ENCODE measurements at places on chromosomes 6 and 20. TPM values are rescaled to one million over a fixed set of nuclear protein-coding genes. Genes with fewer than 3 reads are reported as not detected.
A peak's percentile ranks its signal among the peaks of the same experiment; 100 is the strongest.

DNA sequence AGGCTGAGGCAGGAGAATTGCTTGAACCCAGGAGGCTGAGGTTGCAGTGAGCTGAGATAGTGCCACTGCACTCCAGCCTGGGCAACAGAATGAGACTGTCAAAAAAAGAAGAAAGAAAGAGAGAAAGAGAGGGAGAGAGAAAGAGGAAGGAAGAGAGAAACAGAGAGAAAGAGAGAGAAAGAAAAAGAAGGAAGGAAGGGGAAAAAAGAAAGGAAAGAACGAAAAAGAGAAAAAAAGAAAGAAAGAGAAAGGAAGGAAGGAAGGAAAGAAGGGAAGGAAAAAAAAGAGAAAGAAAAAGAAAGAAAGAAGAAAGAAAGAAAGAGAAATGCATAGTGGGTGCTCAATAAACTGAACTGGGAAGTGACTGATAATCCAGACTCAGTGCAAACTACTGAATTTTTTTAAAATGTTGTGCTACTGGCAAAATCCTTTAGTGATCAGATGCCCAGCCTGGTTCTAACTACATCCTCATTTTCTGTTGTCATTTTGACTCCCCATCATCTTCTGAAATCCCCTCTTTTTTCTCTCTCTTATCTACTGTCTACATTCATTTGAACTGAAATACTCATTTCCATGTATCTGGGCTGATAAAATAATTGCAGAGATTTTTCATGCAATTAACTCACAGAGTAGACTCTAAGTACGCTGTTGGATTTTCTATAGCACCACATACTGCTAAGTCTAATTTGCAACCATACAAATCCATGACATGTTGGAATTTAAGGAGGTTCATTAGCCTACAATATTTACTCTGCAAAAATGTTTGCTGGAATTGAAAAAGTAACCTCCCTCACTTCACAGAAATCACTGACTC lies 85.3 kb upstream of the HIVEP1 start:
- DNase-seq = no peak

RNF144B gene
- total RNA-seq = 14.1 TPM

- DNase-seq = no peak
Observed at GRCh38 chr6:33705268-33705885, 6.1 kb downstream of the UQCC2 start.

DNA sequence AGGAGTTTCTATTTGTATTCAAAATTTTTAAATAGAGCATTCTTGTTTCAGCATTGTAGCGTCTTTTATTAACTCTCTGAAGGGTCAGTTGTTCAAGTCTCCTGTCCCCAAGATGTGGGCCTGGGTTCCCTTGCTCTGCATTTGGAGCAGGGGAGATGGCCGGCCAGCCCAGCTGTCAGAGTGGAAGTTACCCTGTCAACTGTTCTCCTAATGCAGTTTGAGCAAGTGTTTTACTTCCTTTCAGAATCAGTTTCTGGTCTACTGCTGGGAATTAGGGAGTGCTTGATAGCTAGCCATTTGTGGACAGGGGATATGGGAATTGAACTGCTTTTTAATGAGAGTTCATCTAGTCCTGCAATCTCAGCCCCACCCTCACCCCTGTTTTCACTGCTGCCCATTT lies 116.6 kb downstream of the QKI start:
- DNase-seq = no peak

DNA sequence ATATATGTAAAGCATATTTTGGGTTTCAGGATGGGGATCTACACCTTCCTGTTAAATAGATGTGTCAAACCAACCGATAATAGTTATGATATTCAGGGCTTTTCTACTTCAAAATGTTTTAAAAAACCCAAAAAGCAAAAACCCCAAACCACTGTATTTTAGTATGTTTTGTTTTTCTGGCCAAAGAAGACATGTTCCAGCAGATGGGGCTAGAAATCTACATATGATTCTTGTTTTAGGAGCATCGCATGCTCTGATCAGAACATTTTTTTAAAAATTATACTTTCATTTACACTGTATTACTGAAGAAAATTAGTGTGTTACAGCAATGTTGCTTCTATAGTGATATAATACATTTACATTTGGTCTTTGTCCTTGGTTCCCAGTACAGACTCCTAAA lies 11.0 kb downstream of the RMND1 start:
- no peak for DNase-seq

DNA sequence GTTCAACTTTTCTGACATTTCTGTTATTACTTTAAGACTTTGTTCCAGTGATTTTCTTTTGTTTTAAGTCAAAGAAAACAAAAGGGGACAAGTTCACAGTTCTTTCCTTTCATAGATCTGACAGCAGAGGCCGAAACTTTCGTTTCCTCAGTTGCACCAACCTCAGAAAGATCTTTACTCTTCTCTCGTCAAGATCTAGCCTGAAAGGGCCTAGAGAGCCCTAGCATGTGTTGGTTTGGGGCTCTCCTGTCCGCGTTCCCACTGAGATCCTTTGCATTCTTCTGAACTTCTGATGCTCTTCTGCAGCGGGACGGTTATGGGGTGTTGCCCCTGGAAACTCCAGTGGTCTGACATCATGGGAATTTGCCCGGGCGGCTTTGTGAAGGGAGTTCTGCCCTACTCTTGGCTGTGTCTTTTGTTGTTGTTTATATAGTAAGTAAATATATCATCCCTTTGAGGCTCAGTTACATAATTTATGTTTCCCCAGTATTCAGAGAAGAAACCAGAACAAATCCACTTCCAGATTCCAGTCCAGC lies 129.1 kb downstream of the SASH1 start:
- no peak for DNase-seq

GRCh38 chr6:120112980-120113379 lies 763.4 kb upstream of the MAN1A1 start:
- DNase-seq = no peak

- no peak for DNase-seq
Observed at GRCh38 chr6:12481292-12481691, 191.1 kb downstream of the EDN1 start.

DNA sequence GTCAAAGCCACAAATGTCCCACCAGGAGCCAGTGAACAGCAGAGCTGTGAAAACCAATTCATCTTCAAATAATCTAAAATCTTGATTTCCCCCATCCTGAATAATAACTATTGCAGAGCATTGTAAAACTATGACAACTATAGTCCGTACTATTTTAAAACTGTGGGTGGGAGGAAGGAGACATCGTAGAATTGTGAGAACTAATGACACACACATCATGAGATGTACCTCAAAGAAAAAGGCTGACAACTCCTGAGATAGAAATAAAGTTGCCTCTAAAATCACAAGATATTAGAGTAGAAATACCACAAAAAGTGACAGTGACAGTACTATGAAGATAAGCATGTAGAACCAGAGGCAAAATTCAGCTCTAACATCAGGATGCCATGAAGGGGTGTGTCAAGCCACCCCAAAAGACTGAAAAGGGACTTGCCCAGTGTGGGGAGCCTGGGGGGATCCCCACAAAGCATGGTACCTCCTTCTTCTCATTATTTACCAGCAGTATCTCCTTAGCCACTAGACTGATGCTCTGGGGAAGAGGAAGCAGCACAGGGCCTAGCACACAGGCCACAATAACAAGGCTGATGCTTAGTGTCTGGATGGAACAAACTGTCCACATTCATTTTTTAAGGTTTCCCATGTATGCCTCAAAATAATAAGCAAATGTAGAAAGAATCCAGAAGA lies 13.4 kb downstream of the NAPB start:
- no peak for DNase-seq

PSORS1C2 gene
- not detected for total RNA-seq

APOBEC2 gene
- total RNA-seq = 174 TPM

GRCh38 chr6:63114610-63115211 lies 96.6 kb upstream of the FKBP1C start:
- no peak for DNase-seq

PFDN6 gene
- 58.3 TPM for total RNA-seq

DNA sequence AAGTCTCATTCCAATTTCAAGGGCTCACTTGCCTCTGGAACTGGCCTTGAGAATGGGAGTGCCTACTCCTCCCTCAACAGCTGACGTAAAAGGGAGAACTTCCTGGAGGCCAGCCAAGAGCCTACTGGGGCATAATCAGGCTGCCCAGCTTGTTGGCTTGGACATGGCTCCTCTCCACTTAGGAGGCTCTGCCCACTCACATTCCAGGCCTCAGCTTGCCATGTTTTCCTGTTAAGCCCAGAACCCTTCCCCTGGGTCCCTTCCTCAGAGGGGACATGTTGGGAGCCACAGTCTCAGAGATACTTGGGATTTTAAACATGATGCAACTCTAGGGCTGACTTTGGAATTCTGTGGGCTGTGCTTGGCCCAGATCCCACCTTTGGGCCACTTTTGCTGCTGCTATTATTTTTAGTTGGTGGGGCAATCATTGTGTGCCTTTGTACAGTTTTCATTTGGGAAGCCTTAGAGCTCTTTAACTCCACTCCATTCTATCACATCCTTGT lies 31.5 kb upstream of the ADTRP start:
- peak; percentile 86 for DNase-seq

STMND1 gene
- not detected for total RNA-seq

DNA sequence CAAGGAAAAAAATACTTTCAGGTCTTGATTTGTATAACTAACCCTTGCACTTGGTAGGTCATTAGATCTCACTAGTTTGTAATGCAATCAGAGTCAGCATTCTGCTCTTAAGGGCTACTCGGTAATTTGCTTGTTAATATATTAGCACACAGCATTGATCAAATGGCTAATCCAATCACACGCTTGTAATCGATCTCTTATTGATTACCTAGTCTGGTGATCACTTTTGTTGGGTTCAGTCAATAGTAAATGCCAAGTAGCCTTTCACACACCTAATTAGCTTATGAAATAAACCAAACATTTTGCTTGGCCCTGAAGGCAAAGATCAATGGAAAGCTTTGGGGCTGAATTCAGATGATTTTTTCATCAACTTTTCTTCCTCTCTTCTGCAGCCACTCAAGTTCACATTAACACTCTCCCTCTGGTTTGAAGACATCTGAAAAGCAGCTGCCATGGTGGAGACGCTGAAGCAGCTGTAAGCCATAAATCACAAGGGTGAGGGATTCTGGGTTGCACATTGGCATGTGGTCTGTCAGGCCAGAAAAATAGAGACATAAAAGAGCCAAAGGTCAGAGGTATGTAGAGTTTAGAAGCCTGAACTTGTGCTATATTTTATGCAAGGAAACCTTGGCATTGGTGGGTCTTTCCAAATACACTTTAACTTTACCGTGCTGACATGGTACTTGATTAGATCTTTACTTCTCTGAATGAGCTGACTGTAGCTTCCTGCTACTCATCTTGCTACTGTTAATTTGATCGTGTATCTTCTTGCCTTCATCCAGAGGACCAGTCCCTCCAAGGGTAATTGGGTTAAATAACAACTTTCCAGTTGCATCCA lies 234.4 kb downstream of the SIM1 start:
- no peak for DNase-seq

GRCh38 chr20:60113771-60114170 lies 155.5 kb downstream of the CDH26 start:
- no peak for DNase-seq

GRCh38 chr6:53813801-53814200 lies 19.0 kb downstream of the LRRC1 start:
- no peak for DNase-seq

GRCh38 chr20:9877932-9878495 lies 39.1 kb upstream of the PAK5 start:
- no peak for DNase-seq

PRSS35 gene
- not detected for total RNA-seq

GRCh38 chr20:12594410-12595088 lies 414.2 kb upstream of the SPTLC3 start:
- DNase-seq = no peak

DNA sequence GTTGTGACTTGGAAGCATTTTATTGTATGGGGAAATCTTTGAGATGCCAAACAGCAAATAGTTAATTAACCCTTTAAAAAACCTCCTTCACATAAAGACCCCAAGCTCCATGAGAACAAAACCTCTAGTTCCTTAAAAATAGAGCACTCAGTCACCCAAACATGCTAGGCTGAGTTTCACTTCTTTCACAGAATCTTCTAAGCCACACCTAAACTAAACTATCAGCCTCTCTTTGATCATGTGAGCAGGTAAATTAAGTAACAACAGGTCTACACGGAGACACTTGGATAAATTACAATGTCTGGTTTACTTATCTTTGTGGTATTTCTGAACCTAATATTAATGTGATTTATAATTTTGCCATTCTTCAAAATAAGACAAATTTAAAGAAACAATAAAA lies 205.2 kb upstream of the MARCKS start:
- no peak for DNase-seq

DNA sequence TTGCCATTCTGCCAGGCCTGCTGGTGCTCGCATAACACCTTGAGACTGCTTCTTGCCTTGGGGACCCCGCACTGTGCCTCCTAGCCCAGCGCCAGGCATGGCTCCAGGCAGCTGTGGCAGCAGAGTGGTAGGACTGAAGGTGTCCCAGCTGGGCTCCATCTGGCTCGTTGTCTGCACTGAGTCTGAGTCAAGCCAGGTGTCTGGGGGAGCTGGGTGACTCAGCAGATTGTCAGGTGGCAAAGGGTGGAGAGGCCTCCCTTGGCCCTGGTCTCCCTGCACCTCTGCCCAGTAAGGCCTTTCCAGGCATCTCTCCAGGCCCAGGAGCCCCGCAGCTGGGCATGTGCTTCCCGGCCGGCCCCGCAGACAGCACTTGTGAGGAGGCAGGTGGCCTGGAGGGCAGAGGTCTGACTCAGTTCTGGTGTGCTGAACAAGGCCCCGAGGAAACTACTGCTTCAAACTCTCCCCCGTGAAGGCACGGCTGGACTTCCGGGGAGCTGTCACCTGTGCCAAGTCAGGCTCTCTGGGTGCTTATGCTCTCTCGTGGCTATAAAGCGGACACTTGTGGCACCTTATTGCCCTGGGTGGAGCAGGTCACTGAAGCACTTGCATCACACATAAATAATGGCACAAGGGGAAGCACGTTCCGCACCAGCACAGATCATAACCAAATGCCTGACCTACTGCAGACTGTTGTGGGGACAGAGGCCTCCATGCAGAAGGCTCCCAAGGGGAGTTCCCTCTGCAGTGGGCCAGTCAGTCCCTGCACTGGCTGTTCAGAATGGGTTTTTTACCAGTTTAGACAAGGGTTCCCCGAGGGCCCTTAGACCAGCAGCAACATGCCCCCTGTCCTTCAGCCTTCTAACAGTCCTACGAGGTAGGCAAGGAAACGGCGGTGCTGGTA lies 27.5 kb downstream of the FOXC1 start:
- no peak for DNase-seq

DNA sequence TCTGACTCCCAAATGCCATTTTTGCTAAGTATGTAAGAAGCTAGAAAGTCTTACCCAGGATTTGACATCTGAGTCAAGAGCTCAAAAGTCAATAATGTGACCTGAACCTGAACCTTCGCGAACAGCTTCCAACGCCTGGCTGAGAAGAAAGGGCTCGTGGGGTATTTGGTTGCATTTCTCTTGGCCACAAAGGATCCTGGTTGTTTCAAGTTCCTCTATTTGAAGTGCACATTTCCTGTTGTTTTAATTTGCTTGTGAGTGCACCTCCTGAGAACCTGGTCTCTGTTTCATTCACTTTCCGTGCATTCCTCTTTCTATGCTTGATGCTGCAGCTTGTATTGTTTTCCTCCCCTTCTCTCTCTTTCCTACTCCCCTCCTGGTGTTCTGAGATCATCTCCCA lies 212.5 kb downstream of the FOXA2 start:
- no peak for DNase-seq

PRR18 gene
- total RNA-seq = not detected
